Lung (tissue), 17 donors: ENCODE measurements at places on chromosomes 16 and 17. TPM values are rescaled to one million over a fixed set of nuclear protein-coding genes. Genes with fewer than 3 reads are reported as not detected.

- no peaks in the 10 kb centered on the region for H3K36me3 ChIP-seq
- no peaks in the 10 kb centered on the region for H3K27me3 ChIP-seq
- H3K27ac ChIP-seq: no peak overlapping the region
- H3K4me1 ChIP-seq: peaks cover 2% of the 10 kb centered on the region
- no peak overlapping the region for H3K4me3 ChIP-seq
Observed at GRCh38 chr17:65918916-65919315, 273.0 kb downstream of the CEP112 start.

Gene MAPK7
- total RNA-seq: 45.7 TPM

GRCh38 chr16:11406177-11406560, 60.9 kb downstream of the RMI2 start:
- H3K4me3 ChIP-seq: no peak overlapping the region
- DNase-seq: no peak
- H3K4me1 ChIP-seq: peaks cover 22% of the 10 kb centered on the region
- no peak overlapping the region for H3K27ac ChIP-seq

DNA sequence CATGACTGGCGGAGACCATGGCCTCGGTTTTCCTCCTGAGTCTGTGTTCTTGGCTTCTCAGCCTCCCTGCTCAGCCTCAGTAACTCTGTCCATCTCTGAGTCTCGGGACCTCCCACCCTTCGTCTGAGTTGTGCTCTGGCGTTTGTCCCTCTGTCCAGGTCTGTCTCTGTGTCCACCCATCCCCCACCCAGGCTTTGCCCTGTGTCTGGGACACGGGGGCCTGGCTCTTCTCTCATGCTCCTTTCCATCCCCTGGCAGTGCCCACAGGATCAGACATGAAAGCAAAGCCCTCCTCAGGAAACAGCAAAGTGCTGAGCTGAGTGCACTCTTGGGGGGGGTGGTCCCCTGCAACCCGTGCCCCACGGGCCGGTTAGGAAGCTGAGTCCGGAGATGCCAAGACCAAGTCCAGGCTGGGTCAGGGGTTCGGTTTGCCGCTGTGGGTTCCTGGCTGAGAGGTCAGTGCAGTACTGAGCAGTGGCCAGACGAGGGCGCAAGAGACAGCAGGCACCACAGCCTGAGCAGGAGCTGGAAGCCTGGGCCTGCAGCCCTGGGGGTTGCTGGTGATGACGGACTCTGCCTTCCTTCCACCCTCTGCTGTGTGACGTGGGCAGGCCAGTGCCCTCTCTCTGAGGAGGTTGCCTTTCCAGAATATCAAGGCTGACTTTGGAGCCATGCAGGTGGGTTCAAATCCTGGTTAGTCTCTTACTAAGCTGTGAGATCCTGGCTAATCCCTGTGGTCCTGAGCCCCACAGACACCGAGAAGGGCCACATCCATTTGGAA, 2.5 kb downstream of the P2RX1 start:
- H3K4me3 ChIP-seq: no peak overlapping the region
- no peaks in the 10 kb centered on the region for H3K36me3 ChIP-seq
- peaks cover 21% of the 10 kb centered on the region for H3K4me1 ChIP-seq
- no peaks in the 10 kb centered on the region for H3K27me3 ChIP-seq
- peak; percentile 77 for DNase-seq

Gene SSTR5
- 0.23 TPM for total RNA-seq

DNA sequence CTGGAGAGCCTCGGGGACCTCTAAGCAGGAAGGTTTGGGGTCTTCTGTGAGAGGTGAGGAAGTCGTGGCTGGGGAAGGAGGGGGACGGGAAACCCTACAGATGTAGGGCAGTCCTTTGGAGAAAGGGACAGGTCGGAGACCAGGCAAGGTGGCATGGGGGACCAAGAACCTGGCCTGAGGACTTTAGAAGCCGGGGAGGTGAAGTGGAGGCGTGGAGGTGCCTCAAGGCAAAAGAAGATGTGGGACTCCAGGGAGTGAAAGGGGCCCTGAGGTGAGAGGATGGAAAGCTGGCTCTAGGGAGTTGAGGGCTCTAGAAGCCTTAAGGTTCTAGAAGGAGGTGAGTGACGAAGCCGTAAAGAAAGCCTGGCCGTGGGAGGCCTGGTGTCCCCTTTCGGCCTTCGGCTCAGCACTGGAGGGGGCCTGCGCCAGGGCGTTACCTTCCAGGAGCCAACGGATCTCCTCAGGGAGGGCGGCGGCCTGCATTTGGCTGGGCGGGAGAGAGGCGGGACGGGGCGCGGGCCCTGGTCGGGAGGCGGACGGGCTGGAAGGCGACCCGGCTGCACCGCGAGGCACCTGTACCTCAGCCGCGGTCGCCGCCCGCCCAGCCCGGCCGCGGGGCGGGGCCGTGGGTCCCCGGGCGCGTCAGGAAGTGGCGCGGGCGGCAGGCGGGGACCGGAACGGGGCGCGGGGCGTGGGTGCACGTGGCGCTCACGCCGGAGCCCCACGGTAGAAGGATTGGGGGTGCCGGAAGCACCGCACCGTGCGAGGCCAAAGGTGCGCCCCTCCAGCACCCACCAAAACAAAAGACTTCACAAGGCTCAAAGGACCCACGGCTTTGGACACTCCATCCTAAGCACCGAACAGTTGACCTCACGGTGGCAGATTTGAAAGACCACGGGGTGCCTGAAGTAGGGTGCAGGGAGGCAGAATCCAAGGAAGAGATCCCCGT, at the start of gene SKAP1:
TSS of gene SKAP1 (minus strand) at position 577 of the 949 bp plus-strand sequence.
- H3K27me3 ChIP-seq: peaks cover 48% of the 10 kb centered on the region
- H3K27ac ChIP-seq: no peak within 1 kb of the TSS
- peaks cover 22% of the 10 kb centered on the region for H3K4me1 ChIP-seq
- DNase-seq: no peak

Gene TMIGD1
- total RNA-seq: not detected

Gene HID1
- total RNA-seq: 34.8 TPM

DNA sequence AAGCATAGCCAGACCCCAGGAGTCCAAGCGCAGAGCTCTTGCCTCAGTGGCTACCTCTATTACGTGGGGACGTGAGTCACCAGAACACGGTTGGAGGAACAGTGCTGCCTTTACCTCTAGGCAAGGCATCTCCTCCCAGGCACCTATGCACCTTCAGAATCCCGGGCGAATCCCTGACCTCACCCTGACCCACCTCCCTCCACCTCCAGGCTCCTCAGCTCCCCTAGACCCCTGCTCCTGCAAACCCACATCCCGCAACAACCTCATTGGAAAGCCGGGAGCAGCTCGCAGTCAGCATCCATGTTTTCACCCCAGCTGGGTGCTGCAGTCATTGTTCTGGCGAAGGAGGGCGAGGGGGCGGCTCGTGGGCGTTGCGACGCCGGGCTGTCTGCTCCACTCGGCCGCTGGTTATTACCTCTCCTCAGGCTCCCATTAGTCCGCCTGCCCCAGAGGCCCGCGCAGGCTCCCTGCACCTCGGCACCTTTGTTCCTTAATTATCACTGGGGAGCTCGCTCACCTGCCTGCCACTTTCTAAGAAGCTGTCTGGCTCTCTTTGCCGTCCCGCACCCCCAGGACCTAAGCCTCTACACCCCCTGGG, 24.6 kb upstream of the DLX4 start:
- no peaks in the 10 kb centered on the region for H3K36me3 ChIP-seq
- H3K27me3 ChIP-seq: no peaks in the 10 kb centered on the region
- no peaks in the 10 kb centered on the region for H3K4me1 ChIP-seq
- no peak overlapping the region for H3K27ac ChIP-seq
- no peak for DNase-seq

Gene ZNF469
- total RNA-seq: 3.0 TPM

Gene KREMEN2
- total RNA-seq: not detected

DNA sequence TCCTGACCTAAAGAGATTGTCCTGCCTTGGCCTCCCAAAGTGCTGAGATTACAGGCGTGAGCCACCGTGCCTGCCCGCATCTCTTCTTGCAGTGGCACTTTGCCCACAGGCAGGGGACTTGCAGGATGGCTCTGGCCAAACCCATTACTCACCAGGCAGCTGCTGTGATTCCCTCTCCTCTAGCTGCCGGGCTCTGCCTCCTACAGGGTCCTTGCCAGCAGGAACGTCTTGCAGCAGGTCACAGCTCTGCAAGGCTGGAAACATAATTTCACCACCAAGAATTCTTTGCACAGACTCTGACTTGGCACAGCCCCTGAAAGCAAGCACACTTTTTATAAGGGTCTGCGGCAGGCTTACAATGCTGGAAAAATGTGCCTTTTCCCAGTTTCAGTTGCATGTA, 20.3 kb downstream of the COX4I1 start:
- H3K36me3 ChIP-seq: no peaks in the 10 kb centered on the region
- no peaks in the 10 kb centered on the region for H3K4me1 ChIP-seq
- no peaks in the 10 kb centered on the region for H3K27me3 ChIP-seq
- DNase-seq: peak; percentile 53
- H3K27ac ChIP-seq: no peak overlapping the region

- peaks cover 6% of the 10 kb centered on the region for H3K36me3 ChIP-seq
- no peak overlapping the region for H3K27ac ChIP-seq
- H3K4me3 ChIP-seq: no peak overlapping the region
Observed at GRCh38 chr17:7883781-7884386, 4.7 kb upstream of the CHD3 start.

DNA sequence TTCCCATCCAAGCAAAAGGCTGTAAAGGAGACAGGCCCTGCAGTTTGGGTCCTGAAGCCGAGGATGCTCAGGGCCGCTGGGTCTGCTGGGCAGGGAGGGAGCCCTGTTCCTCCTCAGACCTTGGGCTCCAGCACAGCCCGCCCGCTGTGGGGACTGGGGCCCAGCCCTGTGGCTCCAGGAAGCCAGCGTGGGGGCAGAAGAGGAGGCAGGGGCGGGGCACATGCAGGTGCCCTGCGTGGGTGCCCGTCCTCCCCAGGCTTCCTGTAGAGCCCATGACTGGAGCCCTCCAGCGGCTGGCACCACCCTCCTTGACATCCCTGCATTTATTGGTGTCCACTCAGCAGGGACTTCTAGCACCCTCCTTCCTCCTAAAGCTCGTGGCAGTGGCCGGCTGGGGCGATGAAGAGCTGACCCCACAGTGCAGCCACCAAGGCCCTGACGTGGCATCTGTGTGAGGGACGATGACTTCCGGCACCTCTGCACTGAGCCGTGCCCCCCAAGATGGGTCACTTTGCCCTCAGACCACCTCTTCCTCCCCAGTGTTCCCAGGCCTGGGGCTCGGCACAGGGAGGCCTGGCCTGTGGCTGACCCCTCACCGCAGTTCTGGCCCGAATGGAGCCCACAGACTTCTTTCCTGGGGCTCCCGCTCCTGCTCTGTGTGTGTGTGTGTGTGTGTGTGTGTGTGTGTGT, 9.9 kb downstream of the PRSS27 start:
- DNase-seq: no peak
- no peak overlapping the region for H3K27ac ChIP-seq
- no peak overlapping the region for H3K4me3 ChIP-seq
- H3K36me3 ChIP-seq: peaks cover 45% of the 10 kb centered on the region
- no peaks in the 10 kb centered on the region for H3K27me3 ChIP-seq

Gene CDH1
- total RNA-seq: 131 TPM

Gene LRRC46
- total RNA-seq: 25.3 TPM

DNA sequence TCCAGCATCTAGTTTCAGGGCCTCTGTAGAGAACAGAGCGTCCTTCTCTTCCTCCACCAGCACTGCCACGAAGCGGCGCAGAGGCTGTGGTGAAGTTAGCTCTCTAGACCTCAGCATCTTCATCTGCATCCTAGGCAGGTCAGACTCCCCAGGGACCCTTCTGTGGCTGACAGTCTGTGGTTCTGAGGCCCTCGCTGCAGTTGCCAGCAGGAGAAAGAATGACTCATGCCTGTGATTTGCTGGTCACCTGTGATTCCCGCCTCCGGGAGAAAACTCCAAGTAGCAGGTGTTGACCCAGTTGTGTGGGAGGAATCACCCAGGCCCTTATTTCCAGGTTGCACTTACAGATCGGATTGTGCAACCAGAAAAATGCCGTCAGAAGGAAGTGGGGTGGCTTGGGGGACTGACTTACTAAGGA, 117.3 kb upstream of the CACNG5 start:
- DNase-seq: no peak
- peak overlapping the region; percentile 20 for H3K27ac ChIP-seq
- no peak overlapping the region for H3K4me3 ChIP-seq
- H3K27me3 ChIP-seq: no peaks in the 10 kb centered on the region
- H3K4me1 ChIP-seq: peaks cover 2% of the 10 kb centered on the region

DNA sequence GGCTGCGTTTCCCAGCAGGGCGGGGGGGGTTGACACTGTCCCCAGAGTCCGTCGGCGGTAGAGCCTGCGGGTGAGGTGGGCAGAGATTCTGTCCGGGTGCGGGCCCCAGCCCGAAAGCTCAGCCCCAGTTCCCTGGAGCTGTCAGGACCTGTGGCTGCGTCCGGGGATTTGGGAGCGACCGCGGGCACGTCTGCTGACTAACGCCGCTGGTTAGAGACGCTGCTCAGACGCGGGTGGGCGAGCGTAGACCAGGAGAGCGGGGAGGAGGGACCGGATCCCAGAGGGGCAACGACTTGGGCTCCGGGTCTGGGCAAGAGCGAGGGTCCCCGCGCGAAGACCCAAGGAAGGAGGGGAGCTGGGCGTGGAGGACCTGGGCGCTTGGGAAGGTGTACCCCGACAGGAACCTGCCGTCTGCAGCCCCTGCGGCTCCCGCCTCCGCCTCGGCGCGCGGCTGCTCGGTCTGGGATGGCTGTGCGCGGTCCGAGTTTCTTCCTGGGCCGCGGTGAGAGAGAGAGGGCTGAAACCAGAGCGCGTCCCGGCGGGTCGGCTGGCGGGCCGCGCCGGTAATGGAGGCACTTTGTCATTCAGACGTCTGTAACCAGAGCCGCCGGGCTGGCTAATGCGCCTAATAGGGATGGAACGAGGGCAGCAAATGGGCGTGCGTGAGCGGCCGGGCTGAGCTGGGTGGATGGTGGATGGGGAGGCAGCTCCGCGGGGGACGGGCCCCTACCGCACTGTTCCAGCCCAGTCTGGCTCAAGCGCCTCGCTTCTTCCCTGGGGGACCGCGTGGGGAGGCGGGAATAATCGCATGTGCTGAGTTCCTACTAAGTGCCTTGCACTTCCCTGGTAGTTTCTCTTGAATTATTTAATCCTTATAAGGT, 2.3 kb downstream of the NGFR start:
- no peak overlapping the region for H3K4me3 ChIP-seq
- H3K4me1 ChIP-seq: no peaks in the 10 kb centered on the region

Gene GDPD3
- 5.8 TPM for total RNA-seq

Gene FBXW10
- 0.58 TPM for total RNA-seq

Gene TRIM25
- 88.7 TPM for total RNA-seq

DNA sequence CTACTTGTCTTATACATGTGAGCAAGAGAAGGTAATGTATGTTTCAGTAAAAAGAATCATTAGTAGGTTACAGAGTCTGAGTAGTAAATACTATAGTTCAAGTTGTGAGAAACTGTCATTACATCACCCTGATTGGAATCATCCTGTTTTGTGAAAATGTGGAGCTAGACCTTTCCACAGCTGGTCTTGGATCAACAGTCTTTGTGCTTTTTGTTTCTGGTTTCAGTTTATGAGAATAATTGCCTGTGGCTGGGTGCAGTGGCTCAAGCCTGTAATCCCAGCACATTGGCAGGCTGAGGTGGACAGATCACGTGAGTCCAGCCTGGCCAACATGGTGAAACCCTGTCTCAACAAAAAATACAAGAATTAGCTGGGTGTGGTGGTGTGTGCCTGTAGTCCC, 19.7 kb upstream of the SHISA9 start:
- H3K4me1 ChIP-seq: no peaks in the 10 kb centered on the region
- no peak for DNase-seq
- H3K27me3 ChIP-seq: no peaks in the 10 kb centered on the region

- no peak overlapping the region for H3K27ac ChIP-seq
- peaks cover 14% of the 10 kb centered on the region for H3K4me1 ChIP-seq
- no peaks in the 10 kb centered on the region for H3K36me3 ChIP-seq
- DNase-seq: no peak
Observed at GRCh38 chr17:28468781-28469180, 4.7 kb upstream of the SLC13A2 start.

Gene CA7
- not detected for total RNA-seq

GRCh38 chr16:12900599-12901203, 697 bp upstream of the SHISA9 start:
- DNase-seq: no peak
- no peaks in the 10 kb centered on the region for H3K36me3 ChIP-seq
- no peaks in the 10 kb centered on the region for H3K4me1 ChIP-seq
- H3K27ac ChIP-seq: no peak overlapping the region
- H3K4me3 ChIP-seq: no peak overlapping the region
